Neuronal stem cell (in vitro differentiated cells): ENCODE measurements at places on chromosomes 5 and 9.

- DNase-seq, result peak; percentile 32
- no peaks in the 10 kb centered on the region for H3K36me3 ChIP-seq
- H3K27me3 ChIP-seq, result peaks cover 6% of the 10 kb centered on the region
- peaks cover 10% of the 10 kb centered on the region for H3K4me1 ChIP-seq
These were observed at the start of gene TNFAIP8 for GRCh38 chr5:119355685-119356611. Gene TNFAIP8 (plus strand): TSS chr5:119356019. CDS start chr5:119356091, 72 bp downstream.

DNA sequence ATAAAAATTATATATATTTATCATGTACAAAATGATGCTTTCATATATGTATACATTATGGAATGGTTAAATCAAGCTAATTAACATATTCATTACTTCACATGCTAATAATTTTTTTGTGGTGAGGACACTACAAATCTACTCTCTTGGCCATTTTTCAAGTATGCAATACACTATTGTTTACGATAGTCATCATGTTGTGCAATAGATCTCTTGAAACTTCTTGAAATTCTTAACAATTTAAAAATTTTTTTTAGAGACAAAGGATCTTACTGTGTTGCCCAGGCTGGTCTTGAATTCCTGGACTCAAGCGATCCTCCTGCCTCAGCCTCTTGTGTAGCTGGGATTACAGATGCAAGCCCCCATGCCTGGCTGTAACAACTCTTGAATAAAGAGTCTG, 45.2 kb upstream of the SHOC1 start:
- H3K27ac ChIP-seq, result no peak overlapping the region
- H3K4me1 ChIP-seq, result no peaks in the 10 kb centered on the region
- H3K27me3 ChIP-seq, result no peaks in the 10 kb centered on the region
- DNase-seq, result no peak
- H3K4me3 ChIP-seq, result no peak overlapping the region

DNA sequence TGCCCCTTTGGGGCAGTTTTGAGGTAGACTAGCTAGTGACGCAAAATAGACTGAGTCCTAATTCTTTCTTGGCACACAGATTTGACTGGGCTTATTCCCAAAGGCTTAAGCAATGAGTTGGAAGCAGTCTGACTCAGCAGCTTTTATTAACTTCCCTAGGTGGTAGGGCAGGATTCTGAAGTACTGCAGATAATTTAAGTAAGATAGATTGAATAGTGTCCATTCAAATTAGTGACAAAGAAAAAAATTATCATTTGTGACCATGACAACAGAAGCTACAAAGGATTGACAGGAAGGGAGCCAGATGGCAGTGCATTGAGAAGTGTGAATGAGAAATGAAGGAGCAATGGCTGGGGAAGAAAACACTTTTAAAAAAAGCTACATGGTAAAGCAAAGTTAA, 649.4 kb downstream of the CDH9 start:
- no peak for DNase-seq
- peaks cover 18% of the 10 kb centered on the region for H3K4me1 ChIP-seq
- H3K27ac ChIP-seq, result no peak overlapping the region
- H3K36me3 ChIP-seq, result no peaks in the 10 kb centered on the region

DNA sequence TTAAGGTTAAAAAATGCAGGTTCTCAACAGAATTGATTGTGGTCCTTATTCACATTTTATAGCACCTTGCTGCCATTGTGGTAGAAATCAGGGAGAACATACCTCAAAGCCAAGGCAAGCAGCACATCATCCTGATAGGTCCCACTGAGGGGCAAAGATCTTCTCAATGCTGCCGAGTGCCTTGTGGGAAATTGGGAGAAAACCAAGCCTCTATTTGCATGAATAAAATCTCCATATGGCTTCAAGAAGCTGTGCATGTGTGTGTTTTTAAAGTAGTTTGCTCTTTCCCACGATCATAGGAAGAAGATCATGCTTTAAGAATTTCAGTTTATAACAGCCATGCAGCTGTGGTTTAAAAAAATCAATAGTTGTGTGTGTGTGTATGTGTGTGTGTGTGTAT, 216.9 kb upstream of the FBXL7 start:
- H3K4me3 ChIP-seq, result no peak overlapping the region
- H3K36me3 ChIP-seq, result no peaks in the 10 kb centered on the region
- H3K4me1 ChIP-seq, result no peaks in the 10 kb centered on the region
- no peaks in the 10 kb centered on the region for H3K27me3 ChIP-seq
- no peak overlapping the region for H3K27ac ChIP-seq

GRCh38 chr5:86461169-86461956, 156.4 kb upstream of the COX7C start:
- no peak for DNase-seq
- no peak overlapping the region for H3K4me3 ChIP-seq
- H3K36me3 ChIP-seq, result no peaks in the 10 kb centered on the region
- H3K27me3 ChIP-seq, result no peaks in the 10 kb centered on the region
- no peak overlapping the region for H3K27ac ChIP-seq
